ENCODE measurements at places on chromosomes 5 and 9.

DNA sequence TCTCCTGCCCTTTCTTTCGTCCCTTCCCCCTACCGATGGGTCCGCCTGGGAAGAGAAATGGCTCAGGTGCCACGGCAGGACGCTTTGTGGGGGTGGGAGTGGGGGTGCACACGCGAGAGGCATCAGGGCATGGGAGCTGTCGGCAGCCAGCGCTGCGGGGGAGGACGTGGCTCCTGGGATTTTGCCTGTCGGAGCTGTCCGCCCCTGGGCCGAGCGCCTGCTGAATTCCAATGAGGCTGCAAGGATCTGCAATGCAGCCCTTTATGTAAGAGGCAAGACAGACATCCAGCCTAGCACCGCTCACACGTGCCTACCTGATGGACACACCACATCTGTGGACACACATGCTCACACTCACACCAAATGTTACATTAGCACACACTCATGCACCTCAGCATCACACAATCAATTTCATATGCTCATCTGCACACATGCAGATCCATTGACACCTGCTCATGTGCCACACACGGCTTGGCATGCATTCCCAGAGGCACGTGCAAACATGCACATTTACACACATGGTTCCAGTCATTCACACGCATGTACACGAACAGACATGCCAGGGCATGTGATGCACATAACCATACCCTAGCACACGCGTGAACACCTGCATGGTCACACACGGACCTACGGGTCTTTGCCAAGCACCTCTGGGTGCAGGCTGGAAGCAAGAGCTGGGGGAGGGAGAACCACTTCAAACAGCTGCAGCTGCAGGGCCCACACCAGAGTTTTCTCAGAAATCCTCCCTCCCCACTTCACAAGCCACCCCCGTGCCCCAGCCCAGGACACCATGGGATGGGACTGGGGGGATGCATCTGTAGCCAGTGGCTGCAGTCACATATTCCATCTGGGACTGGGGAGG is 1.4 kb downstream of the GRIN1 start:
- DNase-seq = no peak

GRCh38 chr5:33470544-33470943 is 29.8 kb downstream of the TARS1 start:
- no peak for DNase-seq

DNA sequence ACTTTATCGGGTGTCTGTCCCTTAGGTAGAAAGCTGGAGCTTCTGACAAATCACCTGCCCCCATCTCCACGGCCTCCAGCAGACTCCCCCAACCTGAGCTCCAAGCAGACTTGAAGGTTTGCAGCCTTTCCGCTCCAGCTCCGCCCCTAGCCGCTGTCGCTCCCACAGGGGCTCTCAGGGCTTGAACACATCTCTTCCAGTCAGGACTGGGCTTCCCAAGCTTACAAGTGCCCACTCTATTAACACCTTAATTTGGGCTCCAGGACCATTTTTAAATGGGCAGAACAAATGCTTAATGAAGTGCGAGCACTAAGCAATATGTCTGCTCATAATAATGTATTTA is 17.2 kb upstream of the SLC25A51 start:
- no peak for DNase-seq

DNA sequence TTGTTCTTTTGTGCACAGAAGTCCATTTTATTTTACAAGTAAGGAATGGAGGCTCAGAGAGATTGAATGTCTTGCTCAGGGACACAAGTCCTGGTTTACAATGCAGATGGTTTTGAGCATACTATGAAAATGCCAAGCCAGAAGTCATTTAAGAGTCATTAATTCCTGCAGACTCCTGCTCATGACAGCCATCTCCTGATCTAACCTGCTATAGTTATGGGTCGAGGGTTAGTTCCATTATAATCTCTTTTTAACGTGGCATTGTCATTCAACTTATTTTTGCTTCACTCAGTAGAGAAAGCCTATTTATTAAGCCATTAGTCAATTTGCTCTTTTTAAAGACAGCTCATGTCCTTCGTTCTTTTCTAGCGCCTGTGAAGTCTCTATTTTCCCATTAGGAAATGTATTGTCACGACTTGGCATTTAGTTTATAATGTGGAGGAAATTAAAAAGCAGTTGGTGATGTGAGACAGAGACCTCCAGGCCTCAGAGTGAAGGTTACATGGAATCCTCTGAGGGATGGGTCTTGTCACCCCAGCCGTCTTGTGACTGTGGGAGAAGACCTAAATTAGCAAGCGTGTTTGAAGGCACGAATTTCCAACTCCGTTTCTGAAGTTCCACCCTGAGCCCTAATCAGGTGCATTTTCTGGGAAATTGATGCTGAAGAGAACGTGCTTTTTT is 84.1 kb downstream of the ACTBL2 start:
- DNase-seq = no peak

DNA sequence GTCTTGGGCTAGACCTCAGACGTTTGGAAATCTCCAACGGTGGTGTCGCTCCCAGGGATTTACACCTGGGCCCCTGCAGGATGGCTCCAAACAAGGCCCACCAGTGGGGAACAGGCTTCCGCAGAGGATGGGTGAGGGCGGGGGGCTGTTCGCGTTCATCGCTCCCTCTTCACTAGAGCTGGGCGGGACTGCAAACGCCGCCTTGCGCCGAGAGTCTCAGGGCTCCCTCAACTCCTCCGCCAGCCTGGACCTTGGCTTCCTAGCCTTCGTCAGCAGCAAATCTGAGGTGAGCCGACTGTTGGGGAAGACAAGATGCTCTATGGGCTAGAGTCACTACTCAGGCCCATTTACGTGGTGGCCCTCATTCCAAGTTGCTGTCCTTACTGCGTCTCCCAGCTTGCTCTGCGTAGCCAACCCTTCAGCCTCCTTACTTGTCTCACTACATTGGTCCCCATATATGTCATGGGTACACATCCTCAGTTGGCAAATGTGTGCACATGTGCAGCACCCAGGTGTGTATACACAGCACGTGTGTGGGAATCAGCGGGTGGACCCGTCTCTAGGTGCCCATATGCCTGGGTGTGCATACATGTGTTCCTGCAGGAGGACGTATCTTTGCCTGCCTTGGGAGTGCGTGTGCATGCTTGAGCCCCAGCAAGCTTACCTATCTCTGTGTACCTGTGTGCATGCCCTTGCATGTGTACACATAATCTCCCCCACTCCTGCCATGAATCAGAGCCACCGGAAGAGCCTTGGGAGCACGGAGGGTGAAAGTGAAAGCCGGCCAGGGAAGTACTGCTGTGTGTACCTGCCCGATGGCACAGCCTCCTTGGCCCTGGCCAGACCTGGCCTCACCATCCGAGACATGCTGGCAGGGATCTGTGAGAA is 10.5 kb downstream of the RGS14 start:
- DNase-seq = no peak
